Upper lobe of left lung (tissue), 6 donors: ENCODE measurements at places on chromosomes 6 and 20. TPM values are rescaled to one million over a fixed set of nuclear protein-coding genes. Genes with fewer than 3 reads are reported as not detected.

The ARFGEF3 gene
- total RNA-seq: 19.8 TPM

The NPBWR2 gene
- not detected for total RNA-seq

The OPRL1 gene
- total RNA-seq: 1.7 TPM

- DNase-seq: no peak
Measured at GRCh38 chr20:24747010-24747712, 201.9 kb upstream of the CST7 start.

- peak; percentile 93 for DNase-seq
Measured at GRCh38 chr6:27133281-27134227, 113.9 kb upstream of the PRSS16 start.

DNA sequence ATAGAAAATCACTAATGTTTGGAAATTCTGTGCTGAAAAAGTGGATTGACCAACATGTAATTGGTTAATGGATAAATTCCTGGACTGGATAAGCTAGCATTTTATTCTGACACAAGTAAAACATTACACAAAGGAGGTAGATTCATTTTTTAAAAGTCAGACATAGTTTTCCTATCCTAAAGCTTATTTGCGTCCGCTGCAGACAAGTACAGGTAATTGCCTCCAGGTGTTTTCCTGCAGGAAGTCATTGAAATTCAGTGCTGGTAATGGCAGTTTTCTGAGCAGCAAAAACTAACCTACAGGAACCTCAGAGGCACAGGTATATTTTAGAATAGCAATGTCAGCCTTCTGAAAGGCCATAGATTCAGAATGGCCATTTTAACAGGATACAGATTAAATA lies 20.0 kb upstream of the HIVEP1 start:
- DNase-seq: no peak

DNA sequence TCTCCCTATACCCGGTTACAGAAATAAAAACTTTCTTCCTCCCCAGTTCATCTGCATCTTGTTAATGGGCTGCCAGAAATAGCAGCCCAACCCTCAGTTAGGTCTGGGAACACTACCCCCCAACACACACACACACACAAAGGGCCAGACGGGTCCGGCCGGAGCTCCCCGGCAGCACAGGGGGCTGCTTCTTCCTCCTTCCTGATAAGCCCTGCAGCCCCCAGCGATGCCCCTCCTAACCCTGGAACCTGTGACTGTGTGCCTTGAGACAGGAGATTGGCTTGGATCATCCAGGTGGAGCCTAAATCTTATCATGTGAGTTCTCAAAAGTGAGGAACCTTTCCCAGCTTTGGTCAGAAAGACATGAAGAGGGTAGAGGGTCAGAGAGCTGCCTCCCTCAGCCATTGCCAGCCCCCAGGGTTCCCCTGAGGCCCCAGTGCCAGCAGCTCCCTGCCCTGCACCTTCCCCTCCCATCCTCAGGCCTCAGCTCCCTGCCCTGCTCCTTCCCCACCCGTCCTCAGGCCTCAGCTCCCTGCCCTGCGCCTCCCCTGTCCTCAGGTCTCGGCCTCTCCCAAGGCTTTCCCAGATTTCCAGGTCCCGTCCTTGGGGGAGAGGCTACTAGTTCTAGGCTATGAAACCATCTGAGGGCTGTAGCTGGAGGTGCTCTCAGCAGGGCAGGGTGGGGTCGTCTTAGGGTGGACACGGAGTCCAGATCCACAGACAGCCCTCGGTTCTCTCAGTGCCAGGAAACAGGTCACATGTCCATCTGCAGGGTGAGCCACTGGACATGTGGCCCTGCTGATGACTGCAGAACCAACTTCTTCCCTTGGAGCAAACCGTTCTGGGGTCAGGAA lies 34.5 kb upstream of the CST7 start:
- DNase-seq: no peak

DNA sequence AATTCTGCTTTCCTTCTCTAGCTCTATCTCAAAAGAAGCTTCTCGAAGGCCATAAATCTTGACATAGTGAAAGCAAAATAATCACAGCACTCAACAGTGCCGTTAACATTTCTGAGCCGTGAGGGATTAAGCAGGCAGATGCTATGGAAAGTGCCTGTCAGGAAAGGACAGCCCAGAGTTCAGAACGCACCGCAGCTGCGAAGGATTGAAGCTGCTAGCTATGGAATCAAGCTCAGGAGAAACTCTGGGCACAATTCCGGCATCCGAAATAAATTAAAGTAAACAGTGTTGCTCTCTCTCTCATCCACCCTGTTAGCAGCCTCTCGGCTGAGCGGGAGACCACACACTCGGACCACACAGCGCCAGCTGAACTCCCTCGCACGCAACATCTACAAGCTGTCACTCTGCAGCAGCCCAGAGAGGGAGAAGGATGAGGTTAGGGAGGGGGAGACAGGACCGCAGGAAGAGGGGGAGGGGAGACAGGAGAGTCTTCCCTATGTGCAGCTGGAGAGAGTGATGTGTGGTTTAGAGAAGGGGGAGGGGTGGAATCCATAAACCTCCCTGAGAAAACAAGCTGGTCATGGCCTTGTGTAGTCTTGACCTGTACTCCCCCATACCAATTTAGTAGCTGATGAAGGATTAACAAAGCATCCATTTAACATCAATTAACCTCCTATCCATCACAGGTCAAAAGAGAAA lies 9.0 kb downstream of the EXOC2 start:
- no peak for DNase-seq
